Adrenal gland (tissue), 19 donors: ENCODE measurements at places on chromosomes 5 and 9. TPM values are rescaled to one million over a fixed set of nuclear protein-coding genes. Genes with fewer than 3 reads are reported as not detected.
A peak's percentile ranks its signal among the peaks of the same experiment; 100 is the strongest.

DNA sequence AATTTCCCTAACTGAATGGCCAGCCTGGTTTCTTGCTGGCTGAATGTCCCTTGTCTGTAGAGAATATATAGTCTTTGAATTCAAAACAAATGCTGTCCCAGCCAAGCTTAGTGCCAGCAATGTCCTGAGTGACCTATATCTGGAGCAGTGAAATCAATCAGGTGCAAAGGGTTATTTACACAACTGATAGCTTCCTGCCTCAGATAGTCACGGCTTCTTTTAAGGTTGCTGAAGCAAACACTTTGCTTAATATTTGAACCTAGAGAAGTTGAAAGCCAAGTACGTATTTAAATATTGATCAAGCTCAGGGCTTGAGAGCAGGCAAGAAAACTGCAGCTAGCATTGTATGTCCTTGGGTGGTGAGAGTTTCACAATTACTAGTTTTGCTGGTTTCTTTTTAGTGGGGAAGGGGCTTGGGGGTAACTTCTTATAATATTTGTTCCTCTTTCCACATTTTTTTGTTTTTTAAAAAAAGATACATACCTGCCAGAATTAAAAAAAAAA lies 2.0 kb upstream of the ARHGEF28 start:
- H3K4me1 ChIP-seq, result peaks cover 21% of the 10 kb centered on the region
- no peak overlapping the region for H3K27ac ChIP-seq
- H3K27me3 ChIP-seq, result no peaks in the 10 kb centered on the region

SVEP1 gene
- 23.0 TPM for total RNA-seq

DNA sequence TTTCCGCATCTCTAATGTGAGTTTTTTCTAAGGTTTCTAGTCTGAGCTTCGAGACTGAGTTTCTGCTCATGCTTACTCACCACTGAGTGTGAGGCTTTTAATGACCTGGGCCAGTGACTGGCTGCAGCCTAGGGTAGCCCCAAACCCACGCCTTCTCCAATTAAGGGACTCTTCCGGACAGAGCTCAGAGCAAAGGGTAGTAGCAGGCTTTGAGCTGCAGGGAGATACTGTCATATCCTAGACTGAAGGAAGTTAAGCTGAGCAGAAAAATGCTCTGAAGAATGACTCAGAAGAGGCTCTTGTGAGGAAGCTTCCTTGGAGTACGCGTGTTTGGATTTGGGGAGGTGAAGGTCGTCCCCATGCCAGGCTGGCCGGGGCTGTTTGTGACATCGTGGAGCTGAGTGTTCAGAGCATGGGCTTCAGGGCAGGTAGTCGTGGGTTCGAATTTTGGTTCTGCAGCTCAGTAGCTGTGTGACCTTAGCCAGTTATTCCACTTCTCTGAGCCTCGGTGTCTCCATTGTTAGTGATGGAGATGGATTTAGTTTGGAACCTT lies 3.5 kb downstream of the USP20 start:
- no peaks in the 10 kb centered on the region for H3K36me3 ChIP-seq
- peak overlapping the region; percentile 66 for H3K27ac ChIP-seq
- H3K4me3 ChIP-seq, result no peak overlapping the region
- DNase-seq, result peak; percentile 52

FAM81B gene
- 0.35 TPM for total RNA-seq

- H3K27me3 ChIP-seq, result no peaks in the 10 kb centered on the region
- DNase-seq, result no peak
- H3K4me1 ChIP-seq, result peaks cover 6% of the 10 kb centered on the region
- H3K4me3 ChIP-seq, result no peak overlapping the region
- no peaks in the 10 kb centered on the region for H3K36me3 ChIP-seq
These were observed 3.6 kb upstream of the SHROOM1 start for GRCh38 chr5:132834057-132834456.

SLC6A7 gene
- not detected for total RNA-seq

- H3K36me3 ChIP-seq, result no peaks in the 10 kb centered on the region
- H3K4me3 ChIP-seq, result no peak overlapping the region
- H3K27me3 ChIP-seq, result no peaks in the 10 kb centered on the region
- H3K4me1 ChIP-seq, result no peaks in the 10 kb centered on the region
- H3K27ac ChIP-seq, result no peak overlapping the region
- no peak for DNase-seq
These were observed 417.5 kb downstream of the EFNA5 start for GRCh38 chr5:107253246-107253645.

DNA sequence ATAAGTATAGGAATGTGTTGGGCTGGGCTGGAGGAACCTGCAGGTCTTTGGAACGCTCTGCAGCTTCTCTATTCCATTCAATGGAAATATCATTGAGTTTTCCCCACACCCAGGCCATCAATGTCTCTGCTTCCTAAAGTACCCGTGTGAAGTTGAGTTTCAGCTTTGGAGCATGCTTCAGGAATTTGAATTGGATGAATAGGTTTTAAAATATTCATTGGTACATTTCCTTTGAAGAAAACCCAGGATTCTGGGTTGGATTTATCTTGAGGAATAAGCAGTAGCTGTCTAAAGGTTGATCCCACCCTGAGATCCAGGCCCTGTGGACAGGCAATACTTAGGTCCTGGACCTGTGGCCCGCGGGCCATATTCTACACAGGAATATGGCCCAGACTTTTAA lies 37.3 kb downstream of the INSYN2B start:
- H3K27ac ChIP-seq, result no peak overlapping the region
- no peak for DNase-seq
- no peaks in the 10 kb centered on the region for H3K27me3 ChIP-seq

- DNase-seq, result no peak
- no peaks in the 10 kb centered on the region for H3K36me3 ChIP-seq
- H3K27ac ChIP-seq, result no peak overlapping the region
- peaks cover 31% of the 10 kb centered on the region for H3K4me1 ChIP-seq
- no peaks in the 10 kb centered on the region for H3K27me3 ChIP-seq
These were observed 11.7 kb downstream of the ZNF462 start for GRCh38 chr9:106874652-106875051.

PDE6A gene
- 0.57 TPM for total RNA-seq

GRCh38 chr5:36880761-36881160 lies 4.2 kb downstream of the NIPBL start:
- H3K4me3 ChIP-seq, result peak overlapping the region; percentile 6
- H3K27me3 ChIP-seq, result no peaks in the 10 kb centered on the region
- no peak for DNase-seq
- peaks cover 60% of the 10 kb centered on the region for H3K4me1 ChIP-seq
- H3K36me3 ChIP-seq, result no peaks in the 10 kb centered on the region

FCN1 gene
- 1.4 TPM for total RNA-seq

- H3K27me3 ChIP-seq, result no peaks in the 10 kb centered on the region
- DNase-seq, result no peak
- H3K36me3 ChIP-seq, result no peaks in the 10 kb centered on the region
These were observed 59.7 kb downstream of the ELL2 start for GRCh38 chr5:95901676-95902627.

DNA sequence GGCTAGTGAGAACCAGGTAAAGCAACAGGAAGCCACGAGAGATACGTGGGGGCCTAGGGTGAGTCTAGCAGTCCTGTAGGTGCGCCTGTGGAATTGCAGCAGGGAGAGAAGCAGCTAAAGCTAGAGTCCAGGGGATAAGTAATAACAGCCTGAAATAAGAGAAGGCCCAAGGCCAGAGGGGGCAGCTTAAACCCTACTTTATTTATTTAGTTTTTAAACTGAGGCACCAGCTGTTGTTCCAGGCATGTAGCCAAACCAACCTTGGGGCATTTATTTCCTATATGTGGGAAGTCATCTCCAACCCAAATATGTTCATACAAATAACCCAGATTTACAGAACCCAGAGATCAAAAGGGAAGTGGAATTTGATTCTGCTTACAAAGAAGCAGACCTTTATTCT lies 93.5 kb downstream of the GLDC start:
- H3K4me1 ChIP-seq, result no peaks in the 10 kb centered on the region
- H3K27me3 ChIP-seq, result no peaks in the 10 kb centered on the region
- H3K27ac ChIP-seq, result no peak overlapping the region
- no peaks in the 10 kb centered on the region for H3K36me3 ChIP-seq

GRCh38 chr5:158207733-158208132 lies 348.8 kb upstream of the CLINT1 start:
- DNase-seq, result no peak
- no peak overlapping the region for H3K4me3 ChIP-seq
- no peaks in the 10 kb centered on the region for H3K4me1 ChIP-seq

GRCh38 chr9:242461-243080 lies 27.9 kb downstream of the DOCK8 start:
- no peaks in the 10 kb centered on the region for H3K36me3 ChIP-seq
- no peak overlapping the region for H3K4me3 ChIP-seq
- H3K27me3 ChIP-seq, result no peaks in the 10 kb centered on the region
- DNase-seq, result no peak
- no peak overlapping the region for H3K27ac ChIP-seq

DNA sequence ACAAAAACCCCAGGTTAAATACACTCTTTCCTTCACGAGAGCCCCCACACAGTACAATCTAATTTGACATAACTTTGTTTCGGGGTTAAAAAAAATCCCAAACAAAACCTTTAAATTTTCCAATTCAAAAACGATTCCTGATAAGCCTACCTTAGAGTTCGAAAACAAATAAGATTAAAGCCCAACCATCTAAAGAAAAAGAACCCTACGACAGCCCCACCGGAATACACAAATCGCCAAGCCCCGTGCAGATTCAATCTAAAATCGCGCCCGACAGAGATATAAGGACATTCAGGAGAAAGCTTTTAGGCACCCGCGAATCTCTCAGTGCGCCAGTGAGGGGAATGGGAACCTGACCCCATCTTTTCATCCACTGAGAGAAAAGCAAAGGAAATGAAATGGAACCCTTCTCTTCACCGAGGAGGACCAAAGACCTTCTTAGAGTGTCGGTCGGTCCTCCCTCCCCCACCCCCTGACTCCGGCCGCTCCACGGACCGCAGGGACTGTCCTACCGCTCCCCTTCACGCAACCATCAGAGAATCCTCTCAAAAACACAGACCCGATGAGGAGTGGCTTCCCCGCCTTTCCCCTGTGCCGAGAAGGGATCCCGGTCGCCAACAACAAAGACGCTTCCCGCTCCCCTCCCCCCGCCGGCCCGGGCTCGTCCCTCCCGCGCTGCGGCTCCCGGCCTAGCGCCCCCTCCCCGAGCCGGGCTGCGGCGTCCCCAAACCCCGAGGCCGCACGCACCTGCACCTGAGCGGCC lies 925 bp downstream of the ABHD17B start:
- DNase-seq, result peak; percentile 70
- H3K4me3 ChIP-seq, result peak overlapping the region; percentile 82
- H3K4me1 ChIP-seq, result peaks cover 33% of the 10 kb centered on the region
- H3K36me3 ChIP-seq, result no peaks in the 10 kb centered on the region
- H3K27me3 ChIP-seq, result no peaks in the 10 kb centered on the region

SLC25A48 gene
- total RNA-seq, result not detected

DNA sequence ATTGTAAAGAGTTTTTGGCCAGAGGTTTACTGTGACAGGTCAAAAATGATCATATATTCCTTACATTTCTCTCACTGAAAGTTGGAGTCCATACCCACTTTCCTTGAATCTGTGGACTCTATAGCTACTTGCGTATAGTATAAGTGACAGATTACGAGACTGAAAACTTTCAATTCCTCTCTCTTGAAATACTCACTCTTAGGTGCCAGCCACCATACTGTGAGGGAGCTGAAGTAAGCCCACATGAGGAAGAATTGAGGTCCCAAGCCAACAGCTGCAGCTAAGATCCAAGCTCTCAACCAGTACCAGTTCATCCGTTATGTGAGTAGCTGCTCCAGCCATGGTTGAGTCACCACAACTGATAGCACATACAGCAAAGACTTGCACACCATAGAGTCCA lies 128.1 kb upstream of the FAM174A start:
- H3K4me1 ChIP-seq, result no peaks in the 10 kb centered on the region
- no peak overlapping the region for H3K27ac ChIP-seq
- DNase-seq, result no peak
- H3K27me3 ChIP-seq, result no peaks in the 10 kb centered on the region

- H3K4me1 ChIP-seq, result peaks cover 8% of the 10 kb centered on the region
- no peaks in the 10 kb centered on the region for H3K36me3 ChIP-seq
- no peaks in the 10 kb centered on the region for H3K27me3 ChIP-seq
- DNase-seq, result no peak
- no peak overlapping the region for H3K27ac ChIP-seq
These were observed 1.5 kb upstream of the TEX10 start for GRCh38 chr9:100354121-100354800.

GRCh38 chr5:80754900-80755299 lies 100.1 kb upstream of the DHFR start:
- DNase-seq, result no peak
- H3K36me3 ChIP-seq, result no peaks in the 10 kb centered on the region
- no peaks in the 10 kb centered on the region for H3K4me1 ChIP-seq
- no peak overlapping the region for H3K27ac ChIP-seq
- no peak overlapping the region for H3K4me3 ChIP-seq

PPIC gene
- 25.0 TPM for total RNA-seq

GRCh38 chr5:158966716-158967115 lies 133.0 kb downstream of the EBF1 start:
- H3K4me1 ChIP-seq, result no peaks in the 10 kb centered on the region
- DNase-seq, result no peak
- no peak overlapping the region for H3K4me3 ChIP-seq
- no peaks in the 10 kb centered on the region for H3K27me3 ChIP-seq

GMCL2 gene
- not detected for total RNA-seq

DNA sequence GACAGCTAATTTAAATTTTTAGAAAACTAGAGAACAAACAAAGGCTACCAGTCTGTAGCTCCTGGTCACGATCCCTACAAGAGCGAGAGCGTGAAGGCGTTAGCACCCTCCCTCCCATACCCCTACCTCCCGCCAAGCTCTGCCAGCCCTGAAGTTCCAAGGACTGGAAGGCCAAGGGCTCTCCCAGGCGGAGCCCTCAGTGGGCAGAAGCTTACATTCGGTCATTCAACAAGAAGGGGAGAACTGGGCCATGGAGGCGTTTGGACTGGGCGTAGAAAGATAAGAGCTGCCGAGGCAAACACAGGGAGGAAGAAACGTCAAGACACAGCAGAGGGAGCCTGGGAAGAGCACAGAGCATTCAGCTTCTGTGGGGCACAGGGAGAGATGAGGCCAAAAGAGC lies 3.0 kb downstream of the MXD3 start:
- H3K36me3 ChIP-seq, result peaks cover 23% of the 10 kb centered on the region
- H3K4me3 ChIP-seq, result no peak overlapping the region
- peaks cover 31% of the 10 kb centered on the region for H3K4me1 ChIP-seq
- DNase-seq, result no peak

GRCh38 chr5:57717555-57717954 lies 234.9 kb upstream of the ACTBL2 start:
- H3K27ac ChIP-seq, result no peak overlapping the region
- no peak overlapping the region for H3K4me3 ChIP-seq
- no peaks in the 10 kb centered on the region for H3K27me3 ChIP-seq
- no peaks in the 10 kb centered on the region for H3K36me3 ChIP-seq

DNA sequence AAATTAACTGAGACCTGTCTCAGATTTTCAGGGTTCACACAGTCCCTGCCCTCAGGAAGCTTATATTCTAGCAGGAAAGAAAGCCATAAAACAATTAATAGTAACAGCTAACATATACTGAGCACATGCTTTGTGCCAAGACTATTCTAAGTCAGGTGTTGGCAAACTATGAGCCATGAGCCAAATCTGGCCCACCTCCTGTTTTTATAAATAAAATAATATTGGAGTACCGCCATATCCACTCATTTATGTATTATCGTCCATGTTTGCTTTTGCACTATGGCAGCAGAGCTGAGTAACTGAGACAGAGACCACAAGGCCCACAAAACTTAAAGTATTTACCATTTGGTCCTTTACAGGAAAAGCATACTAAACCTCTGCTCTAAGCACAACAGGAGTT lies 83.3 kb upstream of the TRIO start:
- DNase-seq, result no peak
- H3K27ac ChIP-seq, result no peak overlapping the region

SLC4A9 gene
- total RNA-seq, result not detected

KIAA0825 gene
- 3.0 TPM for total RNA-seq

NTRK2 gene
- 1.7 TPM for total RNA-seq

CEP72 gene
- total RNA-seq, result 4.0 TPM

LRRC26 gene
- not detected for total RNA-seq
